ENCODE measurements at places on chromosomes 16 and 17. TPM values are rescaled to one million over a fixed set of nuclear protein-coding genes. Genes with fewer than 3 reads are reported as not detected.

Gene MYL11
- polyA plus RNA-seq, result 0.56 TPM

Gene KRT36
- polyA plus RNA-seq, result not detected

GRCh38 chr17:9020824-9021157 lies 519 bp upstream of the NTN1 start:
- DNase-seq, result no peak

DNA sequence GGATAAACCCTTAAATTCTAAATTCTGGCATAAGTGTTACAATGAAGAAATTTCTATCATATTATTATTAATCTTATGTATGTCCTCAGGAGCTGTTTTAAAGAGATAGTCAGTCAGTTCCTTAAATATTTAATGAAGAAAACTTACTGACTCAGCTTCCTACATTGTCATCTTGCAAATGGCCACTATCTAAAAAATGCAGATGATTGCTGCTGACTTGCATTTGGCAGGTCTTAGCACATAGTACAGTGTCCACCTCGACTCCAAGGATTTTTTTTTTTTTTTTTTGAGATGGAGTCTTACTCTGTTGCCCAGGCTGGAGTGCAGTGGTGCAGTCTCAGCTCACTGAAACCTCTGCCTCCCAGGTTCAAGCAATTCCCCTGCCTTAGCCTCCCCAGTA lies 55.1 kb upstream of the CORO6 start:
- no peak for DNase-seq

DNA sequence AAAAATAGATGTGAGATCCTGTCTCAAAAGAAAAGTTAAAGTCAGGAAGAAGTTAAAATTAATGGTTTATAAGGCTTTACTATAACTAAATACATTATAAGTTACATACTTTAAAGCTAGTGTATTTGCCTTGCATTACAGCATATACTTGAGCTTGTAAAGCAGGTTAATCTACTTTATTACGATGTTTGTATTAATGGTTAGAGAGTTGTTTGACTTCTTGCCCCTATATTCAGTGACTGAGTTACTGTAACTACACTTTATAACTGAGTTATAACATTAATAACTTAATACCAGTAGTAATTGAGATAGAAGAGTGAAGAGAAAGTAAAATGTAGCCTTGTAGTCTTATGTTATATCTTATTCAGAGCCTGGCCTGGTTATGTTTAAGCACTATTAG lies 22.9 kb downstream of the CLTC start:
- DNase-seq, result no peak

- no peak for DNase-seq
Observed at GRCh38 chr17:63698381-63698885, 1.5 kb downstream of the LIMD2 start.

Gene KRT27
- not detected for polyA plus RNA-seq

Gene RTN4RL1
- 1.1 TPM for polyA plus RNA-seq

Gene DPEP2
- 0.62 TPM for polyA plus RNA-seq

- no peak for DNase-seq
Observed at GRCh38 chr16:1197237-1197866, 27.7 kb downstream of the TPSG1 start.

Gene CDH13
- 12.8 TPM for polyA plus RNA-seq

DNA sequence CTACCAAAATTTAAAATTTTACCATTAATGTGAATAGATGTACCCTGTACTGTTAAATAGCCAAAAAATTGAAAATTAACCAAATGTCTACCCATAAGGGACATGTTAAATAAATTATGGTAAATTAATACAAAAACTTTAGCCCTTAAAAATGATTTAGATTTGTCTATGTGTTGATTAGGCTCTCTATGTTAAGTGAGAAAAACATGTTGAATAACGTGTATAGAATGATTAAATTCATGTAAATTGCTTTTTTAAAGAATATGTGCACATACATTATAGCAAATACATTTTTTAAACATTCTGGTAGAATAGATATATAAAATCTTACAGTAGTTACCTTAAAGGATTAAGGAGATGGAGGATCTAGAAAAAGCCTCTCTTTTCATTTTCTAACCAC lies 59.5 kb downstream of the BRIP1 start:
- no peak for DNase-seq

Gene HOXB9
- polyA plus RNA-seq, result 68.7 TPM

DNA sequence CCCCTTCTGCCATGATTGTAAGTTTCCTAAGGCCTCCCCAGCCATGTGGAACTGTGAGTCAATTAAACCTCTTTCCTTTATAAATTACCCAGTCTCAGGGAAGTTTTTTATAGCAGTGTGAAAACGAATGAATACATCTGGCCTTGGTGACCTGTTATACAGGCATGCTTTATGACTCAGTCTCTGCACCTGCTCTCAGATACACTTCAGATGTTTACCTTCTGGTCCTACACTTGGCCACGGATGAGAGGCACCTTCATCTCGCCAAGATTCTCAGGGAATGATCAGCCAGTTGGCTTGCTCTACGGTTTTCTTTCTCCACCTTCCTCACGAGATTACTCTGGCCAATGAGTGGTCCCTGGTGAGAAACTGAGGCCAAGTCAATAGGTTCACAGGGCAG lies 304.7 kb downstream of the CA10 start:
- DNase-seq, result no peak

GRCh38 chr17:49260817-49261291 lies 30.3 kb upstream of the PHOSPHO1 start:
- no peak for DNase-seq

Gene CCL7
- not detected for polyA plus RNA-seq

DNA sequence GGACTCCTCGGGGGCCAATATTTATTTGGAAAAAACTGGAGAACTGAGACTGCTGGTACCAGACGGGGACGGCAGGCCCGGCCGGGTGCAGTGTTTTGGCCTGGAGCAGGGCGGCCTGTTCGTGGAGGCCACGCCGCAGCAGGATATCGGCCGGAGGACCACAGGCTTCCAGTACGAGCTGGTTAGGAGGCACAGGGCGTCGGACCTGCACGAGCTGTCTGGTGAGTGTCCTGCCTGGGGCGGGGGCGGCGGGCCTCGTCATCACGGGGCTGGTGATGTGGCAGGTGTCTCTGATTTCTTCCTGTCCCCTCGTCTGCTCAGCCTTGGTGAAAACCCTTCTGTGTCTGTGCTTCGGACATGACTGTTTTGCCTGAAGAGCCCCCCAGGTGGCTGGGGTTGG lies 5.7 kb downstream of the METRNL start:
- no peak for DNase-seq

- no peak for DNase-seq
Observed at GRCh38 chr16:48082516-48082915, 73.3 kb downstream of the ABCC12 start.

Gene TMEM235
- not detected for polyA plus RNA-seq

DNA sequence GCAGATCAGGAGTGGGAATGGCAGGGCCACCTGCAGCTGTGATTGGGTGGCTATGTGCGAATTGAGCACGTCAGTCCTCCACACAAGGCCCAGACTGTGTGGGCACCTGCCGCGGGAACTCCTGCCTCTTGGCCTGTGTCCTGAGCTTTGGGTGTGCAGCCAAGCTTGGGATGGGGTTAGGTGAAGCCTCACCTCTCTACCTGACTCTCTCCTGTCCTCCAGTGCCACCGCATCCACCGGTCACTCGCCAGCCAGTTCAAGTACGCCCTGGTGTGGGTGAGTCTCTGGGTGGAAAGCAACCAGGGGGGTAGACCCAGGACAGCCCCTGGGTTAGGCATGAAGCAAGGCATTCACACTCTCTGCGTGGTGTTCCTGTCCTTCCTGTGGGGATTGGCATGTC lies 2.3 kb upstream of the MYO15A start:
- DNase-seq, result no peak

DNA sequence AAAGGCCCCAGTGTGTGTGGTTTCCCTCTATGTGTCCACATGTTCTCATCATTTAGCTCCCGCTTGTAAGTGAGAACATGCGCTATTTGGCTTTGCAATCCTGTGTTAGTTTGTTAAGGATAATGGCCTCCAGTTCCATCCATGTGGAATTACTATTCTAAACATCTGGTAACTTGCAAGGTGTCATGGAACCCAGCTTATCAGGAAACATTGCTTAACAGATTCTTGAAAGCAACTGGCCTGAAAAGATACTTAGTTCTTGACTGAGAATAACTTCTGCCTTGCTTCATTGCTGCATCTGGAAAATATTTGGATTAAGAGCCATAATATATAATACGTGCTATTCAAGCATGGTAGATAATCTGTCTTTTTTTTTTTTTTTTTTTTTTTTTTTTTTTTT lies 27.8 kb downstream of the PAFAH1B1 start:
- DNase-seq, result no peak

DNA sequence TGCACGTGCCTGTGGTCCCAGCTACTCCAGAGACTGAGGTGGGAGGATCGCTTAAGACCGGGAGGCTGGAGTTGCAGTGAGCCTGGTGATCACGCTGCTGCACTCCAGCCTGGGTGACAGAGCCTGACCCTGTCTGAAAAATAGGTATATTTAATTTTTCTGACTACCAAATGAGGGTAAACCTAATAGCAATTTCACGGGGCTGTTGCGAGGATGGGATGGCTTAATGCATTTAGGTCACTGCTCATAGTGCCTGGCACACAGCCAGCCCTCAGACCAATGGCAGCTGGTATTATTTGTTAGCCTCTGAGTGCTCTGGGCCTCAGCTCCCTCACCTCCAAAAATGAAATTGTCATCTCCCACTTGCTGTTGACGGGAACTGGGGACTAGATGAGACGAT lies 5.9 kb upstream of the CDIP1 start:
- no peak for DNase-seq

Gene YPEL2
- polyA plus RNA-seq, result 34.7 TPM

- DNase-seq, result no peak
Observed at GRCh38 chr16:66486199-66486772, 59.2 kb downstream of the BEAN1 start.

DNA sequence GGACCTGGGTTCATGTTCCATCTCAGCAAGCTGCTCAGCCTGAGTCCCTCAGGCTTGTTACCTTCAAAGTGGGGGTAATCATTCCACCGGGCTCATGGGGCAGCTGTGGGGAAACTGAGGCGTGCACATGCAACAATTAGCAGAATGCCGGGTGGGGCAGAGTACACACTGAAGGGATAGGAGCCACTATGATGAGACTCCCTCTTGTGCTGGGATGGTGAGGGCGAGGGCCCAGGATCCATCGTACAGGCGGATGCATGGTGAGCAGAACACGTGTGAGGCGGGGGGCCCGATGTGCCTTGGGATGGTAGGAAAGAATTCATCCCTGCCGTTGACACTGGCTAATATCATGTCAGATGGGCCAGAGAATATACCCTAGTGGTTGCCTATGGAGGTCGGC lies 25.5 kb upstream of the MAP3K14 start:
- DNase-seq, result no peak

Gene PRSS33
- 0.22 TPM for polyA plus RNA-seq

Gene ALOX12
- polyA plus RNA-seq, result 2.3 TPM

GRCh38 chr17:74524653-74525464 lies 6.4 kb downstream of the CD300LB start:
- no peak for DNase-seq

Gene TTYH2
- 18.6 TPM for polyA plus RNA-seq

DNA sequence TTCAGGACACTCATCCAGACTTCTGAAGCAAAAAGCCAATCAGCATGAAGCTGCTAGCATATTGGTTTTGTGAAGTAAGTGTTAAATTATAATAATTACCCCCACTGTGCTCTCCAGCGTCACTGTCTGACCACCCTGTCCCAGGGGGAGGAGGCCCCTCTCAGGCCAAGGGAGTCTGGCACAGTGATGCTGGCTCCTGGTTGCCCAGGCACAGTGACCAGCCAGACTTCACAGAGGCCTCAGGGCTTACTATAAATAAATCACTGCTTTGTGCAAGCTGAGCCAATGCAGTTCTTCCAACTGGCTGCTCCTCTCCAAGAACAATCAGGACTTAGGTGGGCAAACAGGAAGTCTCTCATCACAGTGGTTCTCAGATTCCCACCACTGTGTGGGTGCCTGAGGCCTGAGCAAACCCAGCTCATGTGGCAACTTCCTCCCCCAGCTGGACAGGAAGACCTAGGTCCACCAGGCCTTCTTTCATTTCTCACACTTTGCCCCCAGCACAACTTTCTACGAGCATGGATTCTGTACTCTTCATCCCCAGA lies 1.7 kb upstream of the DBNDD1 start:
- no peak for DNase-seq

GRCh38 chr16:11283820-11284248 lies 2.7 kb upstream of the PRM1 start:
- DNase-seq, result no peak

Gene LITAFD
- 0.20 TPM for polyA plus RNA-seq

- no peak for DNase-seq
Observed at GRCh38 chr16:88375996-88376834, 6.5 kb upstream of the ZNF469 start.

DNA sequence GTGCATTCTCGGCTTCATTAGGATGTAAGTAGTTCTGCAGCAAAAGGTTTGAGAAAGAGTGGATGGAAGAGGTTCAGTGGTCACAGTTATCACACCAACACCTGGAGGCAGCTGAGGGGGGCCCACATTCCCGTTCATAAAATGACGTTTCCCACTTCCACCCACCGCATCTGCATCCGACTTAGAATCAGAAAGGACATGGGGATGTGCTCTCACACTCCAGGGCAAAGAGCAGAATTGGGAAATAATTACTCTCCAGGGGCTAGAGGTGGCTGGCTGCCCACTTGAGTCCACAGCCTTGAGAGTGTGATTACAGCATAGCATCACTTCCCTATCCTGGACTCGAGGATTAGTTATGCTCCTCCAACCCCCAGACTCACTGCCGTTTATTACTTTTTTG lies 122.0 kb downstream of the CPPED1 start:
- no peak for DNase-seq

Gene MAF
- polyA plus RNA-seq, result 55.5 TPM

Gene ECI1
- polyA plus RNA-seq, result 72.2 TPM

Gene CAMTA2
- 24.3 TPM for polyA plus RNA-seq

Gene KRT24
- not detected for polyA plus RNA-seq

- DNase-seq, result no peak
Observed at GRCh38 chr17:80253631-80254395, 6.8 kb upstream of the RNF213 start.

Gene CD300H
- 0.42 TPM for polyA plus RNA-seq

- DNase-seq, result no peak
Observed at GRCh38 chr17:50103941-50104340, 8.8 kb downstream of the PDK2 start.
